CD8-positive, alpha-beta memory T cell (primary cell): ENCODE measurements at places on chromosomes 1 and 21. TPM values are rescaled to one million over a fixed set of nuclear protein-coding genes. Genes with fewer than 3 reads are reported as not detected.

The ANKRD35 gene
- 0.80 TPM for total RNA-seq

The B4GALT2 gene
- 39.7 TPM for total RNA-seq

The PTPN22 gene
- 57.7 TPM for total RNA-seq

The TRIM46 gene
- 6.4 TPM for total RNA-seq

The DNALI1 gene
- not detected for total RNA-seq
